Mesothelial cell of epicardium (in vitro differentiated cells): ENCODE measurements at places on chromosomes 6 and 20.

GRCh38 chr20:23350904-23351838 is 580 bp downstream of the NXT1 start:
- no peak for DNase-seq

- DNase-seq = no peak
Observed at GRCh38 chr20:23624324-23624691, 13.4 kb downstream of the CST3 start.

- DNase-seq = no peak
Observed at GRCh38 chr6:32562940-32563339, 26.7 kb downstream of the HLA-DRB1 start.

GRCh38 chr6:67102743-67103142 is 1395.7 kb upstream of the EYS start:
- DNase-seq = no peak

DNA sequence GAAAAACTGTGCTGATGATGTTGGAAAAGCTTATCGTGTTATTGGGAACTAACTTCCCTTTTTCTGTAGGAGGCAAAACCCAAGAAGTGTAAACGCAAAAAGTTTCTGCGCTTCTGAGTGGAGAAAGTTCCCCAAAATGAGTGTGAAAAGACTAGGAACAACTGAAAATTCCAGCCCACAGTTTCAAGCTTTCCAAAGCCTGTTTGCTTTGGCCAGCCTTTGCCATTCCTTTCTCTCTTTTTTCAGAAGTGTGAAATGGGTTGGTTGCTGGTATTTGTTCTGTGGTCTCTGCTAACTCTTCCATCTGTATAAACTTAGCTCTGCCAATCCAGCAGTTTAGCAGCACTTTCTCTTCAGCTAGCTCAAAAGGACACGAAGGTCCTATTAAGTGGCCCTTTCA is 491.3 kb downstream of the MAFB start:
- no peak for DNase-seq

DNA sequence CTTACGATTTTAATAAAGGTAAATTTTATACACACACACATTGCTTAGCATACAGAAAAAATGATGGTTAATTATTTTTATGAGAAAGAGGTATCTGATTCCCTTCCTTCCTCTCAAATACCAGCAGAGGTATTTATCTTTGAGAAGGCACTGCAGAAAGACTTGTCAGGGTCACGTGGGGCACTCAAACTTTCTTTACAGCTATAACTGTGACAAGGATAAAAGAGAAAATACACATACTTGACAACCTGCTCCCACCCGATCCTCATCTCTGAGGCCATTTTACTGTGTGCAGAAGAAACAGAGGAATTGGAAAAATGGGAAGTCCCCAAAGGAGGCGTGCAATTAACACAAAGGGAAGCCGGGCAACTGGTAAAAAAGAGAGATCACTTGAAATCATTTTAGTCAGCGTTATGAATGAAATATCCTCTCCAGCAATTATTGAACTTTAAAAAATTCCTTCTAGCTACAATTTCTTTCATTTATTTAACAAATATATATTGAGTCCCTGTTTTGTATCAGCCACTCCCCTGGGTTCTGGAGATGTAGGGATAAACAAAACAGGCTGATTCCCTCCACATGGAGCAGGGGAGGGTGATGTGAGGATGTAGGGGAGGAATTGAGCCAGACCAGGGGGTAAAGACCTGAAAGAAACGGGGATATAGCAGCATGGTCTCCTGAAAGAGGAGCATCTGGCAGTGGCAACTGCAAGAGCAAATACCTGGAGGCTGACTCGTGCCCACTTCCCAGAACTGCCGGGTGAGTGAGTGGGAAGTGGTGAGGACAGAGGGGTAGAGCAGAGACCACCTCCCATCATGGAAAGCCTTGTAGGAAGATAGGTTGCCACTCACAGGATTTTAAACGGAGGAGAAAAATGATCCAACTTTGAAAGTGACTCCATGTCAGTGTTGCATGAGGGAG is 510.3 kb downstream of the KIF16B start:
- no peak for DNase-seq

- no peak for DNase-seq
Observed at GRCh38 chr6:113112086-113112485, 745.1 kb upstream of the MARCKS start.

DNA sequence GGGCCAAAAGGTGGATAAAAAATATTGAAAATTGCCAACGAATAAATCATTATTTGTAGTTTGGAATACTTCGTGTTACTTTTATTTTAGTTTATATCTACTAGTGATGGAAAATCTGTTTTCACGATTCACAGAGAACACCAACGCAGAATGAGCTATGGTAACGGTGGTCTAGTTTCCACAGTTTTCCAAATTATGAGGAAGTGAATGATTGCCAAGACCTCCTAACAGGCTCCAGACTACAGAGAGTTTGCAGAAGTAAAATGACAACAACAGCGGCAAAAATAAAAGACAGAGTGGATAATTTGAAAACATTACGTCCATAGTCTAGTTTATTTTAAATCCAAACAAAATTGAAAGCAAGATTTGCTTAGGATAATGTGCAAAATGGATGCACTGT is 57.0 kb upstream of the AIG1 start:
- no peak for DNase-seq
